Fibroblast of skin of left quadriceps (primary cell): ENCODE measurements at places on chromosomes 7 and 10.
A peak's percentile ranks its signal among the peaks of the same experiment; 100 is the strongest.

GRCh38 chr7:16260236-16260728 lies 161.1 kb downstream of the CRPPA start:
- DNase-seq = no peak

DNA sequence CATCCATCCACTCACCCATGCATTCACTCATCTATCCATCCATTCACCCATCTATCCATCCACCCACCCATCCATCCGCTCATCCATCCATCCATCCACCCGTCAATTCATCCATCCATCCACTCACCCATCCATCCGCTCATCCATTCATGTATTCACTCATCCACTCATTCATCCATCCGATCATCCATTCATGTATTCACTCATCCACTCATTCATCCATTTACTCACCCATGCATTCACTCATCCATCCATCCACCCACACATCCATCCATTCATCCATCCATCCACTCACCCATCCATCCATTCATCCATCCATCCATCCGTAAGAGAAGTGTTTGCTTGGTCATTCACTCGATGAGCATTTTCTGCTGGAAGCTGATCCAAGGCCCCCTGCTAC lies 8.7 kb upstream of the PSMG3 start:
- no peak for DNase-seq

DNA sequence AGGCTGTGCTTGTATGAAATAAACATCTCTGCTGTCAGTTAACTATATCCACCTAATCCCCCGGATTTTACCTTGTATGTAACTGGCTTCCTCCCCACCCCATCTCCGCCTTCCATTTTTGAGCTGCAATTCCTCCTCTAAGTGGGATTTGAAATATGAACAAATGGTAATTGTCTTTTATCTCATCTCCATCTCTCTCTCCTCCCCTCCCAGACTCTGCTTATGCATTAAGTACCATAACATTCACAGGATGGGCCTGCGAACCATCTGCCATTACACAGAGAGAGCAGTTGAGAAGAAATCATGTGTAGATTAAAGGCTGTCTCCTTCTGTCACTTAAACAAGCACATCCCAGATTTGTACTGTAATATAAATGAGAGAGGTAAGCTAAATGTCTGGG lies 1169.9 kb downstream of the TYW1 start:
- no peak for DNase-seq

- DNase-seq = no peak
These were observed 176.5 kb upstream of the KCTD7 start for GRCh38 chr7:66452165-66452564.

GRCh38 chr7:36217961-36218284 lies 64.9 kb downstream of the EEPD1 start:
- DNase-seq = no peak

- peak; percentile 78 for DNase-seq
These were observed 7.9 kb downstream of the ZNF22 start for GRCh38 chr10:45008524-45009161.

- DNase-seq = no peak
These were observed 494 bp upstream of the CFAP43 start for GRCh38 chr10:104232613-104233102.

DNA sequence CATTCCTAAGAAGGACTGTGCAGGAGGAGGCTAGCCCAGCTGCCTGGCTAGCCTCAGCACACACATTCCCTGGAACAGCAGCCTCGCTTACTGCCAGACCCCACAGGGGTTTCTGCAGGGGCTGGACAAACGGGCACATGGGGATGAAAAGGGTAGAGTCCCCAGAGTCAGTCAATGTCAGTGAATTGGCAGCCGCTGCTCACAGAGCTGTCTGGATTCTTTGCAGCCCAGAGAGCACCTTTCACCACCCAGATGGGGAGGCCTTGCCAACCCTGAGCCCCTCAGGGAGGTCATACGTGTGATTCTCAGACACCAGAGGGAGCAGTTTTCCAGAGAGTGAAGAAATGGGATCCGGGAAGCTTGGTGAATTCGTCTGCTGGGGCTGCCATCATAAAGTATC lies 143.3 kb downstream of the KCNMA1 start:
- DNase-seq = peak; percentile 45

GRCh38 chr7:148303295-148304082 lies 287.1 kb upstream of the C7orf33 start:
- DNase-seq = peak; percentile 82
